ENCODE measurements at places on chromosomes 5 and 9. TPM values are rescaled to one million over a fixed set of nuclear protein-coding genes. Genes with fewer than 3 reads are reported as not detected.

Gene FAM151B
- total RNA-seq, result 2.0 TPM

DNA sequence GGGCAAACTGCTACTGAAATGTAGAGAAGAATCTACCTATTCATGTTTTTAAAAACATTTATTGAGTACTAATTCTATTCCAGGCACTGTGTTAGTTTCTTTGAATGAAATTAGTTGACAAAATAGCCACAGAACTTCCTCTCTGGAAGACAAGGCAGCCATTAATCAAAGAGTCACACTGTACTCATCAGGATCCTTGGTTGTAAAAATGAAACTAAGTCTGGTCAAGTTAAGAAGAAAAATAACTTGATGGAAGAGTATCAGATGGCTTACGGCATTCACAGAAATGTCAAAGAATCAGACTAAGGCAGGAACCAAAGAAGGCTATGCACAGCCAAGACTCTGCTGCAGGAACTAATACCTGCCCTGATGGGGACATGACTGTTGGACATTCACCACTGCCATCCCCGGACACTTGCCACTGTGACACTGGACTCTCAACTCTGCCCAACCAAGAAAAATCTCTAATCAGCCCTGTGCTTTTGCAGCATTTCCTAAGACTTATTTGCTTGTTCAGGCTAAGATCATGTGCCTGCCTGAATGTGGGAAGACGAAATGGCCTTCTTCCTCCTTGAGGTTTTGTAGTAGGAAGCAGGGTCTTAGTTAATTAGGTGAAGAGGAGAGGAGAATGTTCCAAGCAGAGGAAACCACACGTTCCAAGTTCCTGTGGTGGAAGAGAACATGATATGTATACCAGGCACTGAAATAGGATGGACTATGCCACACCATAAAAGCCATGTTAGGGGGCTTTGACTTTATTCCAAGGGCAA lies 23.3 kb upstream of the NDUFB6 start:
- no peak for DNase-seq

GRCh38 chr9:17531642-17532254 lies 47.1 kb upstream of the SH3GL2 start:
- DNase-seq, result peak; percentile 44

GRCh38 chr9:114830546-114830945 lies 24.7 kb upstream of the TNFSF15 start:
- DNase-seq, result no peak

GRCh38 chr9:116549786-116550660 lies 137.1 kb upstream of the TRIM32 start:
- no peak for DNase-seq

GRCh38 chr5:176659860-176660461 lies 12.7 kb downstream of the TSPAN17 start:
- no peak for DNase-seq

DNA sequence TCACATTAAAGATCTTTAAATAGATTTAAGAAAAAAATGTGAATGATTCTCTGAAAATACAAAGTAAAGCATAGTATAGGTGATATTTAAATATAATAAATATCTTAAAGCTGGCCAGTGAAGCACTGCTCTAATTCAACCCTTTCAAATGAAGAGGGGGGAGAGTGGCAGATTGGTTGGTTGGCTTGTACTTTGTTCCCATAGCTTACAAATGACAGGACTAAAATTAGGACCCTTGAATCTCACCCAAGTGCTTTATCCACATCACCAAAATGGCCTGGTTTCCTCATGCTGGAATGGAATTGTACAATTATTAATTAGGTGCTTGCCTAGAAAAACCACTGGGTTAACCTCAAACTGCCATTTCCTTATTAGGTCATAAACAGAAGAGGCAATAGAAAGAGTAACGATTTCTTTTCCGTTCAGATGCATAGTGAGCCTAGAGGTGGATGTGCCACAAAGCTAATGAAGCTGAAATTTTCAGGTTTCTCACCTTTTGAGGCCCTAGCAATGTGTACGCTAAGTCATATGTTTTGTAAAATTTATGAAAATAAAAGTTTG lies 354.5 kb upstream of the CDH6 start:
- no peak for DNase-seq

- DNase-seq, result peak; percentile 50
Observed at GRCh38 chr5:127290019-127290945, at the start of gene MEGF10. TSS of gene MEGF10 (plus strand) at chr5:127290796. CDS start at chr5:127331309, 40,513 bp downstream.

Gene SPINK13
- not detected for total RNA-seq

DNA sequence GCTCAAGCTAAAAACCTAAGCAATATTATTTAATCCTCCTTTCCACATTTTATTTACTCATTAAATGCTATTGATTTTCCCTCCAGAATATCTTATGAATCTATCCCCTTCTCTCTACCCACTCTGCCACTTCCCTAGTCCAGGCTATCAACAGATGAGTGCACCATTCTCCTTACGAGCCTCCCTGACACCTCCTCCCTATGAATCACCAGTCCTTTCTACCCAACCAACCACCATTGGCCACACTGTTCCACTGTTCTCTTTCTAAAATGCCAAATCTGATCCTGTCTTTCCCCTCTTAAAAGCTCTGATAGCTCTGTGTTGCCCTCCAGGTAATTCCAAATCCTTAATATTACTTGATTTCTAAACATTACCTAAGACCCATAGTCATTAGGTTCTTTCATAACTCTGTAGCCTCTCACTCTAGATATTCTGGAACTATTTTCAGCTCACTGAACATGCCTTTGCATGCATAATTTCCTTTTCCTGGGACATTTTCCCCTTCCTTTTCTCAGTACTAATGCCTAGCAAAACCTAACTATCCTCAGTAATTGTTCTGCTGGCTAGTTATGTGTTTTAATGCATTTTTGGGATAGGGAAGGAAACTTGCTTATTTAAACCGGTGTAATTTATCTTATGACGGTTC lies 126.3 kb downstream of the UNC13B start:
- no peak for DNase-seq

DNA sequence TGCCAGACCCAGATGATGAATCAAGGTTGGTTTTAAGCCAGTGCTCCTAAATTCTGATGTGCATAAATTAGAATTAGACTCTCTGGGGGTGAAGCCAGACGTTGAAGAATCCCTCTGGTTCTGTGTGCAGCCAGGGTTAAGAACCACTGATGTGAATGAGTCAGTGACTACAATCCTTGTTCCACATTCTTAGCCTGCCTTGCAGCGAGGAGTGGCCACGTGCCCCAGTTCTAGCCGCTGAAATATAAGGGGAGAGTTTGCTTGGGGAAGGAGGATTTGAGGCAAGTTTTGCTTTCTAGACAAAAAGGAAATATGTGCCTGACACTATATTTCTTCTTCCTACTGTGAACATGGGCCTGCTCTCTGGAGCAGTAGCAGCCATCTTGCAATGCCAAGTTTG lies 34.2 kb upstream of the MSH3 start:
- no peak for DNase-seq

Gene PPP3R2
- total RNA-seq, result 0.08 TPM

DNA sequence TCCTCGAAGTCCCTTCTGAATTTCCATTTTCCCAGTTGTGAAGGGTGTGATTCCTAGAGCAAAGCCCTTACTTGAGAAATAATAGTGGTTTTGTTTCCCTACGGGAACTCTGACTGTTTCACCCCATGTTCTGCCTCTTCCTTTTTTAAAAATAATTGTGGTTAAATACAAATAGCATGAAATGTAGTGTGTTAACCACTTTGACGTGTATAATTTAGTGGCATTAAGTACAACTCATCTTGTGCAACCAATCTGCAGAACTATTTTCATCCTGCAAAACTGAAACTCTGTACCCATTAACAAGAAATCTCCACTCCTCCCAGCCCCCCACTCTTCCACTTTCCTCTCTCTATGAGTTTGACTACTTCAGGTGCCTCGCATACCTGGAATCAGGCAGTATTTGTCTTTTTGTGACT lies 35.6 kb upstream of the HAND1 start:
- no peak for DNase-seq

GRCh38 chr9:18390393-18390792 lies 83.6 kb upstream of the ADAMTSL1 start:
- DNase-seq, result no peak

Gene HTR1A
- total RNA-seq, result not detected

Measured in liver (tissue), 10 donors.